Mammary microvascular endothelial cell (primary cell): ENCODE measurements at places on chromosomes 2 and 18. TPM values are rescaled to one million over a fixed set of nuclear protein-coding genes. Genes with fewer than 3 reads are reported as not detected.

The TUBB8B gene
- not detected in 2 replicates for total RNA-seq

The GNAL gene
- total RNA-seq, result 0.05 TPM in 1 of 2 replicates, not detected in the other

The KRTCAP3 gene
- total RNA-seq, result not detected in 2 replicates

The TET3 gene
- total RNA-seq, result 2.9 and 3.3 TPM in 2 replicates

The COL4A4 gene
- total RNA-seq, result under 0.01 TPM in 1 of 2 replicates, not detected in the other

The CFAP65 gene
- not detected in 2 replicates for total RNA-seq

The WDR12 gene
- total RNA-seq, result 22.8 and 30.5 TPM in 2 replicates

The FIGN gene
- total RNA-seq, result 0.13 and 0.20 TPM in 2 replicates

The ALPI gene
- not detected in 2 replicates for total RNA-seq

The LCT gene
- total RNA-seq, result not detected in 2 replicates
